ENCODE measurements at places on chromosomes 4 and X.
A peak's percentile ranks its signal among the peaks of the same experiment; 100 is the strongest.

- DNase-seq, result no peak
Measured at GRCh38 chrX:153696100-153696499, 8.4 kb downstream of the SLC6A8 start.

DNA sequence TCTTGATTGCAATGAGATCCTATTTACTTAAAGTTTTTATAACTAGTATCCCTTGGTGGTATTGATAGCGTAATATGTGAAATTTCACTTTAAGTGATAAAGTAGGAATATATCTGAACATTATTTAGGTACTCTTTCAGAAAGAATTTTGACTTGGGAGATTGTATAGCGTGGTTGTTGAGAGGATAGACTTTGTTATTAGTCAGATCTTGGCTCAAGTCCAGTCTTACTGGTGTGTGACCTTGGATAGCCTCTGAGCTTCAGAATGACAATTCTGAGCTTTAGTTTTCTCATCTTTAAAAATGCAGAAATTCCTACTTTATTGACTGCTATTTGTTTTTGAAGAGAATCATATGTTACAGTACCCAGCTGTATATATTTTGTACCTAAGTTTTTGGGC lies 32.6 kb downstream of the DCK start:
- no peak for DNase-seq

DNA sequence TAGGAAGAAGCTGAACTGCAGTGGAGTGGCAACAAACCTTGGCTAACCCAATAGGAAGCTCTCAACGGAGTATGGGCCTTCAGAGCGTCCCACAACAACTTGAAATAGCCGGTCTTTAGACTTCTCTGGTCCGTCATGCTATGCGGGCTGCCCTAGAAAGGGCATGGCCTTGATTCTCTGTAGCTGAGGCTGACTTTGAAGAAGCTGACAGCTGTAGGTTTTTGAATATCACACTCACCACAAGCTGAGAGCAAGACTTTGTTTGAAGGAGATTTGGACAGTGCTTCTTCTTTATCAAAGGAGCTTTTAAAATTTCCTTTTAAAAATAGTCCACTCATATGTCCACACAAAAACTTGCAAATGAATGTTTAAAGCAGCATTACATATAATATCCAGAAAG lies 322.9 kb downstream of the CAMK2D start:
- DNase-seq, result no peak

- no peak for DNase-seq
Measured at GRCh38 chrX:9494771-9495170, 29.9 kb downstream of the TBL1X start.

- DNase-seq, result no peak
Measured at GRCh38 chr4:95764961-95765360, 74.9 kb upstream of the PDHA2 start.

- DNase-seq, result no peak
Measured at GRCh38 chrX:55340896-55341433, 76.2 kb upstream of the PAGE3 start.

DNA sequence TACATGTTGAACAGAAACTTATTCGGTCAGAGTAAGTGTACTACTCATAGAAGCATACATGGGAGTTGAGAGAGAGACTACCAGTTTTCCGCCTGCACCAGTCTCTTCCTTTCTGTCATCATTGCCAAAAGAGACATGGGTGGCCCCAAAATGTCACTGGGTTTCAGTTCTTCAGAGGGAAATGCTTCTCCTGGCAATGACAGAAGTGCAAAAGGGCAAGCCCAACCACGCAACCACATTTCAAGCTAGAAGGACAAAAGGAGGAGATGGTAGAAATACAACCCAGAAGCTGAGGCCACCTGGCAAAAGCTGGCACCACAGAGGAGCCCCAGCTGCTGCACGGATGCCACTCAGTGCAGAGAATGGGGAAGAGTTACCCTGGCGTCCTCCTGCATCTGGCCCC lies 320.1 kb downstream of the BCOR start:
- no peak for DNase-seq

- no peak for DNase-seq
Measured at GRCh38 chrX:2673611-2674010, 17.5 kb upstream of the CD99 start.

DNA sequence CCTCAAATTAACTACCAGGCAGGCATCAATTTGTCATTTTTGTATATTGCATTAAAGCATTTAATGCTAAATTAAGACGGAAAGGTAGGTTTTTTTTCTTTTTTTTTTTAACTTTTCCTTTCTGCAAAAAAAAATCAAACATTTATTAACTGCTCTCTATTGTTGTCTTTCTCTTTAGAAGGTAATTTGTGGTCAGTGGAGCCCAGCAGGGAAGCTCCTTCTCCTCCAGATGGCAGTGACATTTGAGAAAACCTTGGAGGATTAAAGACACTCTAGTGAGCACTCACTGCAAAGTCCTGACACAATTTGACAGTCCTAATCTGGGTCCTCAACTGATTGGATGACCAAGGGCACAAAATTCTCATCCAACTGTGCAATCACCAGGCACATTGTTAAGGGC lies 102.4 kb downstream of the SLIT2 start:
- peak; percentile 75 for DNase-seq

- no peak for DNase-seq
Measured at GRCh38 chr4:25068386-25068785, 37.6 kb upstream of the LGI2 start.

GRCh38 chrX:133950214-133950613 lies 35.2 kb downstream of the GPC3 start:
- no peak for DNase-seq

- DNase-seq, result no peak
Measured at GRCh38 chr4:95216636-95217035, 332.1 kb downstream of the UNC5C start.

- no peak for DNase-seq
Measured at GRCh38 chrX:112800971-112801775, 39.5 kb downstream of the AMOT start.

- no peak for DNase-seq
Measured at GRCh38 chr4:68182382-68182820, 52.7 kb upstream of the TMPRSS11F start.

DNA sequence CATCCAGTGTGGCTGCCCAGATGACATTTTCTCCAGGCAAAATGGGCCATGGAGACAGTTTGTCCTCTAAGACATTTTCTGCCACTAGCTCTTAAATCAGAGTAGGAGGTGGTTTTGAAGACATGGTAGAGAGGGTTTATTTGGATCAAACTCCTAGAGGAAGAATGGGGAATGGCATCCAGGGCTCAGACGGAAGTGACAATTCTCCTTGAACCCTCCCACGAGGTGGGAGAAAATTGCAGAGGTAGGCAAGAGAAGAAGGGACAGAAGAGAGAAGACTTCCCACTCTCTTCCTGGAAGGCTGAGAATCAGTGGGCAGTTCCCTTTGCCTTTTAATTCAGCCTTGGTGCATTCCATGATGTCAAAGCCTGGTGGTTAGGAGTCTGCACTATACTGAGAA lies 194.0 kb downstream of the SMIM20 start:
- no peak for DNase-seq

DNA sequence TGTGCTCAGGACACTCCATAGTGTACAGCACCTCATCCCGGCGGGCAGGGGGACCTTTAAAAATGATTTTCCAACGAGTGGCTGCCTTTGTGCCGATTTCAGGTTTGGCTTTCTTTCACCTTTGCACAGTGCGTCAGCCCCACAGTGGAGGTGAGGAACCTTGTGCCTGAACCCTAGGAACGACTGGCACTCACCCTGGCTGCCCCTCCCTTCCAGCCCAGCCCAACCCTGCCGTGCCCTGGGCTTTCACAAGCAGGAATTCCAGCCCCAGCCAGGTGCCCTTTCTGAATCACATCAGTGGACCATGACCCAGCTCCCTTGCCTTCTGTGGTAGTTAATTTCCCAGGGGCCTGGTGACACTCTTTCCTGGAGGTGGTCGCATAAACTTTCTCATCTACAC lies 1.3 kb downstream of the TMEM164 start:
- DNase-seq, result no peak

DNA sequence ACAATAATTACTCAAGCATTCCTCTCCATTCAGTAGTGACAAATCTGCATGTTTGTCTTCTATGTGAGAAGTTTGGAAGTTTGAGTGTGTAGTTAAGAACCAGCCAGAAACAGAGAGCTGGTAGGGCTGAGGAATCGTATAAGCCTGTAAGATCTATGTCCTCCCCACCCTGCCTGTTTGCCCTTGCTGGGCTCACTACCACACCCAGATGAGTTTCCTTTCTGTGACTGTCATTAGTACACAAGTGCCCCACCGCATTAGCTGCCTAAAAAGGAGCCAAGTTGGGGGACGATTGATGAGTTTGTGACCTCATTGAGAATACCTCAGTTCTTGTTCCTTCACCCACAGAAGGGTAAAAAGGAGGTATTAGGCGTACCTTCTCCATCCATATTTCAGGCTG lies 28.3 kb downstream of the DOCK11 start:
- no peak for DNase-seq

DNA sequence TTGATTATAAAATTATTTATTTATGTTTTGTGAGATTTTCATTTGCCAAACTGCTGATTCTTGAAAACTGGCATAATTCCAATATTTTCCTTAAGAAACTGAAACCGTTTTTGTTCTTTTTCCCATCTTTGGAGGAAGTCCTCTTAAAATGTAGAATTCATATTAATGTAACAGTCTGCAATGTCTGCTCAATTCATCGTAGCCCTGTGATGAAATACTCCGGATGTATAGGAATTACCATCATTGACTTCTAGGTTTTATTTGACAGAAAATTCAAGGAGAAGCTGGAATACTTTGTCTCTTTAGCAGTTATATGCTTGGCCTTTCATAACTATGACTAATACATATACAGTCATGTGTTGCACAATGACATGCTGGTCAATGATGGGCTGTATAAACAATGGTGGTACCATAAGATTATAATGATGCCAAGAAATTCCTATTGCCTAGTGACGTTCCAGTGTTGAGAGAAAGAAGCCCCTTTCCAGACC lies 185.0 kb upstream of the GPRIN3 start:
- no peak for DNase-seq

DNA sequence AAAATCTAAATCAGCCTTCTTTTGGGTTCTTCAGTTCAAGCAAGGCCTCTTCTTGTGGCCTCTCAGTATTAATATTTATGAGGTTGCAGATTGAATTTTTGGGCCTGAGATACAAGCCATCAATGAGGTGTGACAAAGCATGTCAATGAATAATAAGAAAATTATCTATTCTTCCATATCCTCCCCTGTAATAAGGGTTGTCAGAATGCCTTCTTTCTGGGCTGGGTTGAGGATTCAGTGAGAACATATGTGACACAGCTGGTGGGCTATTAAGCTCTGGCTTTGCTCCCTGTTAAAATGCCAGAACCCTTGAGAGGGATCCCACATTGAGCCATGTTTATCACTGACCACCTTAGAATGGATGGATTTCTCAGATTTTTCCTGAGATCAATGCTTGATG lies 187.2 kb downstream of the AR start:
- no peak for DNase-seq

GRCh38 chr4:86521373-86521969 lies 72.6 kb upstream of the PTPN13 start:
- DNase-seq, result no peak

DNA sequence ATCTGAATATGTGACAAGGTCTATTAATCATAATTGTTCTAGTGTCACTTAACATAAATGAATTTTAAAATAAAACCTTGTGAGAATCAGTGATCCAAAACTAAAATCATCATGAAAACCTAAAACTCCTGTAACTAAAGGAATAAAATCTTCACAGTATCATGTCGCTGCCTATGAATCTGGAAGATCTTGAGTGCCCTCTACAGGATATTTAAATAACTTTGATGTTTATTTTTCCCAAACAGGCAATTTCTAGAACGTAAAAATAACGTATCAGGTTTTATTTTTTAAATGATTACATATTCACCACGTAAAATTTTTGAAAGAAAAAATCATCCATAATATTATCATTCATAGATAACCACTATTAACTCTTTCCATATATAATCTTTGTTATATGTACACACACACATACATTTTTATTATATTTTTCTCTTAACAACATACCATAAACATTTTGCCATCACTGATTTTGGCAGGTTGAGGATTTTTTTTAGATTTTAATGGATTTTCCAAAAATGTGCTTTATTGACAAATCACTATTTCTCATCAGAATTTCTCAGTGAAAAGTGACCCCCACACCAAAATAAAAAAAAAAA lies 79.6 kb downstream of the COMMD8 start:
- peak; percentile 61 for DNase-seq

- DNase-seq, result peak; percentile 23
Measured at GRCh38 chr4:74320559-74321118, 12.4 kb downstream of the EPGN start.

DNA sequence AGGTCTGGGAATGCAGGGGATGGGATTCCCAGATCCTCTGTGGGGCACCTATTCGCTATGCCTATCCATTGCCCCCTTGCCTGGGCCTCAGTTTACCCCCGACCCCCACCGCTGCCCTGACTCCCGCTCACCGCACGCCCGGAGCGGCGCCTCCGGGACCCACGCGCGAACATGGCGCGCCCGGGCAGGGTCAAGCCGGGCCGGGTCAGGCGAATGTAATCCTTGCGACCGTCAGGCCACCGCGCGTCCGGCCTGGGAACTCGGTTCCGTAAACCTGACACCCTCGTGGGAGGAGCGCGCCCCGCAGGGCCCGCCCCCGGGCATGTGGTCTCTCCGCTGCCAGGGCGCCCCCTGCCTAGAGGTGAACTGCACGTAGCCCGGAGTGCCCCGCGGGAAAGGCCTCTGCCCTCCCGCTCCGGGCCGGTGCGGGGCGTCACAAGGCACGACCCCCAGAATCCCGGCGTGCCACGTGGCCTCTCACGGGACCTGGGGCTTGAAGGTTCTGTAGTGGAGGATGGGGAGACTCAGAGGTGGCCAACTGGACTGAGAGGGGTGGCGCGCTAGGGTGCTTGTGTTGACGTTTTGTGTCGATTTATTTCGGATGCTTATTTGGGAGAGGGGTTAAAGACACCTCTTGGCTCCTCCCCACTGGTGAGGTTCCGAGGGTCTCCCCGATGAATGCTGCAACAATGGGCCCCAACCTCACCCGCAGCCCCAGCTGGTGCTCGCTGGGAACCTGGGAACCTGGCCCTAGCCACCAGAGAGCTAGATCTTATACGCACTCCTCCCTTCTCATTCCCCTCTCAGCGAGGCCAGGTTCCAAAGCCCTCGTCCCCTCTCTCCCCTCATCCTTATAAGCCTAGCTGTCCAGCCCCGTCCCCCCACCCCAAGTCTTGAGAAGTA lies at the start of gene PRICKLE3:
PRICKLE3 (minus strand) TSS at position 249 of the 903 bp plus-strand sequence; CDS start at position 173, 76 bp downstream.
- DNase-seq, result peak; percentile 30

GRCh38 chr4:7381221-7381889 lies 53.4 kb downstream of the PSAPL1 start:
- no peak for DNase-seq
